ENCODE measurements at places on chromosomes 7 and 10.

GRCh38 chr10:44051091-44051490 is 333.8 kb downstream of the CXCL12 start:
- DNase-seq, result no peak

DNA sequence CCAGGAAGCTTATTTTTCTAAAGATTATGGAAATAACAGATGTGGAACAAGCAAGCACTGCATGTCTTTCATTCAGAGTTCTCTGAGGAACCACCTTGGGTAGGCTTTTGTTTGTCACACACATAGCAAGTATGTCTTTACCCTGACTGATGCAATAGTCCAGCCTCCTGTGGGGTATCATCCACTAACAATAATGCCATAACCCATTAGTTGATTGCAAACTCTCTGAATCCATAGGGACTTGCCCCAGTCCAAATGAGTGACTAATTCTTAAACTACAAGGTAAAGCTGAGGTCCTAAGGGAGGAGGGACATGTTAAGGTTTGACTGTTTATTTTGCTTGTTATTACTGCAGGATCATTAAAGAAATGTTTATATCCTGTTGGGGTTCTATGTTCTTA is 151.4 kb upstream of the PRPS1L1 start:
- no peak for DNase-seq

- DNase-seq, result no peak
Measured at GRCh38 chr7:156127166-156128134, 315.2 kb upstream of the SHH start.

DNA sequence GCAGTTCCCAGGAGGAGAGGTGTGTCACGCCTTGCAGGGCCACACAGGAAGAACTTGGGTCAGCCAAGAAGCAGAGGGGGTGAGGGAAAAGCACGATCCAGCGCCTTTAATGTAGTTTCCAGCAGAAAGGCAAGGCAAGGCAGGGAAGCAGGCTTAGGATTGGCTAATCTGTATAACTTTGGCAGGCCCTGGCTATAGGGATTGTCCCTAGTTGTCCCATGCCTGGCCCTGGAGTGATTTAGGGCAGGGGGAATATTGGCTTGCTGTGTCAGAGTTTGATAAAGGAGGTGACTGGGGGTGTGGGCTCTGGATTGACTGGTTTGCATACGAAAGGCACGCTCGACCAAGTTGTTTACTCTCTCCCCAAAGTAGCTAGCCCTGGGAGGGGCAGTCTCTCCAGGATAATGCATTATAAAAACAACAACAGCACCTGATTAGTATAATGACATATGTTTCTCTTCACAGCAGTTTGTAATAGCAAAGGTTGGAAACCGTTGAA is 44.5 kb downstream of the RBM28 start:
- no peak for DNase-seq

DNA sequence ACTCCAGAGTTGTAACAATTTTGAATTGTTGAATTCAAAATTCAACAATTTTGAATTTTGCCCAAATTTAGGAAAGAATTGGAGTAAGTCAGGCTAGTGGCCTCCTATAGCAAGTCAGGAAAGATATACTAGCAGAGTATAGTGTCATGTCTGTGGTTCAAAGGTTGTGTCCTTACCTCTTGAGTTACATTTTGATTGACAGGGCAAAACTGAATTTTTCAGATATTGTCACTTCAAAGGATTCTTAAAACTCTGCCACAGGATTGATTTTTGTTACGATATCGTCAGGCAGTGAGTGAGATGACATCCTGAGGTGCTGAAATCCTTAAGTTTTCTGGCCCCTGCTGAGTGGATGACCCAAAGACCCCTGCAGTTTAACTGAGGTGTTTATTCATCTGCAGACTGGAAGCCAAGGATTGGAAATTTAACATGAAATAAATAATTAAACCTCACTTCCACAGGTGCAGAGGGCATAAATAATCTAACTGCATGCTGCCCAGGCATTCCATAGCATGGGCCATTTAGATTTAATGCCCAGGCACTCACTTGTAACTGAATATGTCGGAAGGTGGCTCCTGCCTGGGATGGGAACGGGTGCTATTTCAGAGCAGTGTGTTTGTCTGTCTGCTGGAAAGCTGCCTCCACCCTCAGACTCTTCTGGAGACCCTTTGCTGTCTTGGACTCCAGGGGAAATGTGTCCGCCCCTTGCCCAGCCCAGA is 50.8 kb downstream of the RBM20 start:
- DNase-seq, result no peak

DNA sequence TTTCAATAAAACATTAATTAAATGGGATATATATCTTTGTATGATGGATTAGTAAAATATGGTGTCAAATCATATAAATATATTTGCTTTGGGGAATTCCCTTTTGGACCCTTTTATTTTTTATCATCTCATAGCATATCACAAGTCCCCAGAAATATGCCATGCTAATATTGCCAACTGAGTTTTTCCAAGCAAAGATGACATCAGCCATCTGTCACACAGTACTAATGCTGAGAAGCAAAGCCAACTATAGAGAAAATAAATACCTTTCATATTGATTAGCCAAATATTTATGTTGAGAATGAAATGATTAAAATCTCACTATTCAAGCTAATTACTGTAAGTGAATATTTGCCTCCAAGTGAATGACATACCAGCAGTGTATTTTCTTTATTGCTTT is 575.3 kb downstream of the ETV1 start:
- no peak for DNase-seq

DNA sequence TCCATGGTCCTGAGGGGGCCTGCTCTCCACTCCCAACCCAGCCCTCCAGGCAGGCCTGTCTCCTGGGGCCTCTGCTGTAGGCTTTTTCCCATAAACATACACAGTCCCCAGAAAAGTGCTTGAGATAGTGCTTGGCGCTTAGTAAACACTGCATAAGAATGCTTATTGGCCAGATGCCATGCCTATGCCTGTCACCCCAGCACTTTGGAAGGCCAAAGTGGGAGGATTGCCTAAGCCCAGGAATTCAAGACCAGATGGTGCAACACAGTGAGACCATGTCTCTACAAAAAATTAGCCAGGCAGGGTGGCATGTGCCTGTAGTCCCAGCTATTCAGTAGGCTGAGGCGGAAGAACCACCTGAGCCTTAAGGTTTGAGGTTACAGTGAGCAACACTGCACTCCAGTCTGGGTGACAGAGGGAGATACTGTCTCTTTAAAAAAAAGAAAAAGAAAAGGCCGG is 24.6 kb upstream of the ASL start:
- DNase-seq, result no peak

DNA sequence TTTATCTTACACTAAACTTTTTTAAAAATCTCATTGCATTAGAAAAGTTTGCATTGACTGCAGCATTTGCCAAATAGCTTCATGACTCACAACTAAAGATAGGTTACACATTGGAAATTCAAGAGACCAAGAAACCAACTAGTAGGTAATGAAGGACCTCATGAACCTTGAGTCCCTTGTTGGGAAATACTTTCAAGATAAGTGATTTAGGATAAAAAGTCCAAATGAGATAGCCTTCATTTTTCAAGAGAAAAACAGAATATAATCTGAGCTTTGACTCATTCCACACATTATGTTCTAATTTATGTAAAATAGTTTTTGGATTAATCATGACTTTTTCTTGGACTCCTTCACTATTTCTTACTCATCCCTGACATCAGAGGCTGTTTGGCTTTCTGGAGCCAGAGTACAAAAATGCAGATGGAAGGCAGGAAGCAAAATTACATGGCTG is 13.1 kb upstream of the LIPF start:
- no peak for DNase-seq

GRCh38 chr7:7257899-7258692 is 75.8 kb downstream of the C1GALT1 start:
- DNase-seq, result no peak

GRCh38 chr10:1544209-1544673 is 193.1 kb downstream of the ADARB2 start:
- DNase-seq, result no peak

All from HAP-1 (cell line).